ENCODE measurements at places on chromosomes 5 and 9.

- DNase-seq: peak; percentile 5
Measured at GRCh38 chr9:75185585-75186170, 97.4 kb downstream of the OSTF1 start.

GRCh38 chr9:96476591-96476990, 26.6 kb downstream of the HABP4 start:
- DNase-seq: no peak

DNA sequence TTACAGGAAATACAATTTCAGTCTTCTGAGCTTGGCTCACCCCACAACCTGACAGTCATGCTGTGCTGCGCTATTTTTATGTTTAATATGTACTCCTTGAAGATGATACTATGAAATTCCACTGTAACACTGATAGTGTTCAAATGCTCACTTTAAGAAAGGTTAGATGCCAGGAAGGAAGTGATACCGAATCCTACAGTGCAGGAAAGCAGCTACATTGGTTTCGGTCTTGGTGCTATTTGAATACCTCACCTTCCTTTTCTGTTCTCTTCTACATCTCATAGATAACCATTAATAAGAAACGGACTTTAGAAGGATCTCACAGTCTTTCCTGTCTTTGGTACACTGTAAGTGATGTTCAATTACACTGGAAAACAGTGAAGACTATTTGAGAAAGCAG, 117.6 kb downstream of the SEMA5A start:
- no peak for DNase-seq

GRCh38 chr5:109876030-109876725, 186.5 kb downstream of the MAN2A1 start:
- DNase-seq: no peak

DNA sequence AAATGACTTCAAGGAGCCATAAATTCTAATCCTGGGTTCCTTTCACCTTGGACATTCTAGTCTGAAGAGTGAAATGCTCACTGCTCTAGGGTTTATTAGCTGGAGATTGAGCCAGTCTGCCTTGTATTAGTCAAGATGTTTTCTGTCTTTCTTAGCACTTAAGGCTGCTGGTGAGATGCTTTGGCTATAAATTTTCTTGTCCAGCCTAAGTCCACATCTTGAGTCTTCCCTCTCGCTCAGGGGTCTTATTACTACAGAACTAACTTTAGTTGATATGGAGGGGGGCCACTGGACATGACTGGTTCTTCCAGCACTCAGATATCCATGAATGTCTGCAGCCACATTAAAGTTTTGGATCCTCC, 316.4 kb downstream of the ARHGAP26 start:
- no peak for DNase-seq

DNA sequence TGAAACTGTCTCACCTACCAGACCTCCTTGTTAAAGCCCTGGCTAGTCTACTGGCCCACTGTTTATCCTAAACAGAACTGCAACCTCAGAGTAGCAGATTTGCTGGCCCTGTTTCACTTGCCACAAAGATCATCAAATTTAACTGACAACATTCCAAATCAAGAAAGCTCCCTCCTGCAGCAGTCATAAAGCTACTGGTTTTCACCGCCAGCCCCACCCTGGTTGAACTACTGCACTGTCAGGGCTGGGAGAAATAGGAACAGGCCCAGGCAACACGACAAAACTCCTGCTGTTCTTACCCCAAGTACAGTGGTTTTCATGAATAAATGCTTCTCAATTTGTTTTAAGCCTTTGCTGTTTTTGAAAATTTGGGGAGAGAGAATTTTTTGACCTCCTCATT, 63.0 kb downstream of the NR6A1 start:
- DNase-seq: no peak

DNA sequence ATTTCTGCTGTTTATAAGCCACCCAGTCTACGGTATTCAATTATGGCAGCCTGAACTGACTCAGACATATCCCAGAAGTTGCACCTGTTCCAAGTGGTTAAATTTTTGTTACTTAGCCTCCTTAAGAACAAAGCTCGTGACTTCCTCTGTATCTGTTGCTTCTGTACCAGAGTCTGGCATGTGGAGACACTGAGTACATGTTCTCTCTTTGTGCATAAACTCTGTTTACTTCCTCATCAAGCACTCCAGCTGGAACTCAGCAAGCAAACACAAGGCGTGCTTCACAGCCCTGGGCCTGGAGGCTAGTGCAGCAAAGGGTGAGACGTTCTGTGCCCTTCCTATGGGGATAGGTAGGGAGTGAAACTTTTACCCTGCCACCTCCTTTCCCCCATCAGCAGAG, 19.0 kb downstream of the C9orf152 start:
- no peak for DNase-seq

DNA sequence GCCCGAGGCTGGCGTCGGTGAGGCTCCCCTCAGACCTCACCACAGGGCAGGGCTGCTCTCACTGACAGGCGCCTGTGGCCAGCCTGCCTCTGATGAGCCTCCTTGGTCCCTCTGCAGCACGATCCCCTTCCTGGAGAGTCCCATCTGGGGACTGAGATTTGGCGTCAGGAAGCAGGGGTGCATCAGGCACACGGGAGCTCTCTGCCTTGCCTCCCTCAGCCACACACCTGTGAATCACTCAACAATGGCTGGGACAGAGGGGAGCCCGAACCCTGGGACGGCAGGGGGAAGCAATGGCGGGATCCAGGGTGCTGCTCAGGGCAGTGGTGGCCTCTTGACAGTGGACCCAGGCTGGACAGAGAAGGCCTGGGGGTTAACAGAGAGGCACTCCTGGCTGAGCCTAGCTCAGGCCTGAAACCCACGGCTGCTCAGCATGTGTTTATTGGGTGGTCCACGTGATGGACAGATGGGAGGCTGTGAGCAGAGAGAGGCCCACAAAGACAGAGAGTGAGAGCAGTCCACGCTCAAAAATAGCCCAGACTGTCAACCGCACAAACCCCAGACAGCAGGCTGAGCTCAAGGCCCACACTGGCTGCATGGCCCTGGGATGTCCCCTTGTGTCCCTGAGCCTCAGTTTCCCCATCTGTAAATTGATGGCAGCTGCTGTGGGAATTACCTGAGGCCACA, 11.9 kb downstream of the RASGEF1C start:
- no peak for DNase-seq

GRCh38 chr5:95701074-95701473, 18.3 kb upstream of the SPATA9 start:
- no peak for DNase-seq

- no peak for DNase-seq
Measured at GRCh38 chr9:69857131-69857530, 36.5 kb downstream of the CFAP95 start.

DNA sequence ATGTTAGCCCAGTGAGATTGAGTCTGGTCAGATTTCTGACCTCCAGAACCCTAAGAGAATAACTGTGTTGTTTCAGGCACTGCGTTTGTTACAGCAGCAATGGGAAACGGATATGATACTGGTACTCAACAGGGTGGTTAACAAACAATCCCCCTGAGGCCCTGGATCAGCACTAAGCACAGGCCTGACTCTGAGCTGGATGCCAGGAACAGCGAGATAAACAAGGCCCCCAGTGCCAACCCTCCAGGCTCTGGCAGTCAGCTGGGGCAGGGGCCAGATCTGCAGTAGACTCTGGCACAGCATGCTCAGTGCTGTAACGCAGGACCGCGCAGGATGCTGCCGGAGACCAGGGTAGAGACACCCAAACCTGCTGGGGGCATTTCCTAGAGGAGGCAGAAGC, 22.1 kb downstream of the CPLX2 start:
- no peak for DNase-seq

GRCh38 chr5:164306662-164307061, 801.2 kb downstream of the MAT2B start:
- DNase-seq: no peak

- no peak for DNase-seq
Measured at GRCh38 chr5:36528588-36528987, 77.8 kb upstream of the SLC1A3 start.

DNA sequence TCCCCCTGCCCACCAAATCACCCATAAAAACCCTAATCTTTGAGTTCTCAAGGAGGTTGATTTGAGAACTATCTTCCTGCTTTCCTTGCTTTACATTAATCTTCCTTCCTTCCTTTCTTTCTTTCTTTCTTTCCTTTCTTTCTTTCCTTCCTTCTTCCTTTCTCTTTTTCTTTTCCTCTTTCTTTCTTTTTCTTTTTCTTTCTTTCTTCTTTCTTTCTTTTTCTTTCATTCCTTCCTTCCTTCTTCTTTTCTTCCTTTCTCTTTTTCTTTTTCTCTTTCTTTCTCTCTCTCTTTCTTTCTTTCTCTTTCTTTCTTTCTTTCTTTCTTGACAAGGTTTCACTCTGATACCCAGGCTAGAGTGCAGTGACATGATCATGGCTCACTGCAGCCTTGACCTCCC, 67.3 kb upstream of the CEMIP2 start:
- no peak for DNase-seq

GRCh38 chr5:141654298-141654697, 3.1 kb upstream of the FCHSD1 start:
- no peak for DNase-seq

DNA sequence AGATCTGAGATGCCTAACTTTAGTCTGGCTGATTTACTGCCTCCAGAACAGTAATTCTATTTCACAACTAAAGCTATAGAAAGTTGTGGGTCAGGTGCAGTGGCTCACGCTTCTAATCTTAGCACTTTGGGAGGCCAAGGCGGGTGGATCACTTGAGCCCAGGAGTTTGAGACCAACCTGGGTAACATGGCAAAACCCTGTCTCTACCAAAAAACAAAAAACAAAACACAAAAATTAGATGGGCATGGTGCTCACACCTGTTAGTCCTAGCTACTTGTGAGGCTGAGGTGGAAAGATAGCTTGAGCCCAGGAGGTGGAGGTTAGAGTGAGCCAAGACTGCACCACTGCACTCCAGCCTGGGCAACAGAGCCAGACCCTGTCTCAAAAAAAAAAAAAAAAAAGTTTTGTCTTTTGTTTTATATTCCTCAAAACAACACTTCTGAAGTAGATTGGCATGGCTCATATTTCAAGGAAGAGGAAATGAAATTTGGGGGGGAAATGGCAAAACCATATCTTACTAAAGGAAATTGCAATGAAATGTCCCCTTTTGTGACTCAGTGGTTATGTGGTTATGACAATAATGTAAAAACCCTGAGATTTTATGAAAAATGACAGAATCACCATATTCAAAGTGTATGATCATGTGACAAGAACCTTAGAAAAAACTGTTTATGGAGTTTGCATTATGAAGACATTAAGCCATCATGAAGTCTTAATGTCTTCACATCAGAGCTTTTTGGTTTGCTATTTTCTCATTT, 16.2 kb downstream of the FNBP1 start:
- DNase-seq: no peak

DNA sequence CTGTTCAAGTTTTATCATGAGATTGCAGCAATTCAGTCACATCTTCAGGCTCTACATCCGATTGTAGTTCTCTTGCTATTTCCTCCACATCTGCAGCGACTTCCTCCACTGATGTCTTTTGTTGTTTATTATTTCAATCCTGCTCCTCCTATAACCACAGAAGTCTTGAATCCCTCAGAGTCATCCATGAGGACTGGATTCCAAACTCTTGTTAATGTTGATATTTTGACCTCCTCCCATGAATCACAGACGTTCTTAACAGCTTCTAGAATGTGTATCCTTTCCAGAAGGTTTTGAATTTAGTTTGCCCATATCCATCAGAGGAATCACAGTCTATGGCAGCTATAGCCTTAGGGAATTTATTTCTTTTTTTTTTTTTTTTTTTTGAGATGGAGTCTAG, 3.6 kb downstream of the FBXO38 start:
- no peak for DNase-seq

DNA sequence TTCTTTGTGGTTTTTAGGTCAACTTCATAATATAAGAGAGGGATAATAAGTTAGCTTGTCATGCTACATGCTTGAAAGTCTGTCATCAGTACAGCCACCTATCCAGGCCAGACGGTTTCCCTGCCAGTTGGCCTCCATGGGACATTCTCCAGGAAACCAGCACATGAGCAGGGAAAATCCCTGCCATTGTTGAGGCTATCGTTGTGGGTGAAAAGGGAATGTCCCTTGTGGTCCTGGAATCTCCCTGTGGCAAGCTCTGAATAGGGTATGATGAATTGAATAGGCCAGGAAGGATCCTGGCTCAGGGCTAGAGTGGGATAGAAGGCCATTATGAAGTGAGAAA, 12.3 kb downstream of the F2RL1 start:
- DNase-seq: no peak

GRCh38 chr5:52657247-52657645, 130.5 kb upstream of the ITGA1 start:
- DNase-seq: no peak

DNA sequence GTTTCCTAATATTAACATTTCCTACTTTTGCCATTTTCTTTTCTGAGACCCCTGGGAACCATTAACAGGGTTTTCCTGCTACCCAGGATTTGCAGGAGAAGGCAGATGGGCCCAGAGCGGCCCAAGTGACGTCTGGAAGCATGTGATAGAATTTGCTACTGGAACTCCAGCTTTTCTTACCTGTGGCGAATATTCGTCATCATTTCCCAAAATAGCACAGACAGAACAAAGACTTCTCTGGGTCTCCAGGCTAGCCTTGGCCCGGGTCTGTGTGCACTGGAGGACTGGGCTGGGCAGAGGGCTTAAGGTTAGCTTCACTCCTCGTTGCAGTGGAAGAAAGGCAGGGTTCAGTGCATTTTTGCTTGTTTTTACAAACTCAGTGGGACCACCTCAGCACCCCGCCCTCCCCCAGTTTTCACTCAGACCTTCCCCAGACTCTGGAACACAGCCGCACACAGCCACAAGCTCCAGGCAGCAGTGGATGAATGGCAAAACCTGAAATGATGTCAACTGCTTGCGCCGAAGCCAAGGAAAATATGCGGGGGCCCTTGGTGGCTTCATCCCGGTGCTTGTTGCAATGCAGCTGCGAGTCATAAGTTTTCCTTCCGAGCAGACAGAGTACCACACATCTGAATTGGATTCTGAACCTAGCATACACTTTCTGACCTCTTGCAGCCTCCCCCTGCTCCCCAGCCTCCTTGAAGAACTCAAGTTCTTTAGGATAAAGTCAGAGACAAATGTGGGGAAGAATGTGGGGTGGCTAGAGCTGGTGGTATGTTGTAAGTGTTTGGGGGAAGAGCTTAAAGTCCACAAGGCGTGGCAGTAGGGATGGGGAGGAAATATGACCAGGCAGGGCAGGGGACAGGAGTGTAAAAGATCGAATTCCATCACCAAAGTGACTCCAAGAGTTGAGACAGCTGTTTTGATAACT, 586.0 kb downstream of the CCDC171 start:
- no peak for DNase-seq

DNA sequence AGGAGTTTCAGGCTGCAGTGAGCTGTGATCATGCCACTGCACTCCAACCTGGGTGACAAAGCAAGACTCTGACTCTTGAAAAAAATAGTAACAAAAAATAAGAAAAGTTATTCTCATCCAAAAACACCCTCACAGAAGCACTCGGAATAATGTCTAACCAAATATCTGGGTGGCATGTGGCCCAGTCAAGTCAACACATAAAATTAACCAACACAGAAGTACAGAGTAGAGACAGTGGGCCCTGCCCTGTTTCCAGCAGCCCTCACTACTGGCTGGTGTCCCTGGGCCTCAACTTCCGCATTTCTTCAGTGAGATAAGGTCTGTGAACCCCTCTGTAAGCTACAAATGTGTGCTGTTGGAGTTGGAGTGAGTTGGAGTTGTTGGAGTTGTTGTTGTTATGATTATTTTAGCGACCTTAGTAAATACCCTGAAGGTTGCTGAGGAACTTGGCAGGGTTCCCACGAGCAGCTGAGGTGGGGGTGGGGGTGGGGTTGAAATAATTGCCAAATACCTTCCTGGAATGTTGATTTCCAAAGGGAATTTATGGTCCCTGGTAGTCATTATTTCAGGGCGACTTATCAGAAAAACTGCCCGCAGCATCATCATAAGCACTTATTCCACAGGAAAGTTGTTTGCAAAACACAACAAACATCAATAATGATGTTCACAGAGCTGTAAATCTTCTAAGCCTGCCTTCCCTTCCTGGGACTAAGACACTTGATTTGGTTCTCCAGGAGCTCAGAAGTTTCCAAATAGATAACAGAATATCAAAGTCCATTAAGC, 30.2 kb downstream of the C5orf15 start:
- DNase-seq: no peak
